ENCODE measurements at places on chromosomes 2 and 18.

- DNase-seq = no peak
Observed at GRCh38 chr18:32610176-32610575, 139.5 kb upstream of the GAREM1 start.

GRCh38 chr2:241762933-241763369, 13.7 kb upstream of the GAL3ST2 start:
- no peak for DNase-seq

DNA sequence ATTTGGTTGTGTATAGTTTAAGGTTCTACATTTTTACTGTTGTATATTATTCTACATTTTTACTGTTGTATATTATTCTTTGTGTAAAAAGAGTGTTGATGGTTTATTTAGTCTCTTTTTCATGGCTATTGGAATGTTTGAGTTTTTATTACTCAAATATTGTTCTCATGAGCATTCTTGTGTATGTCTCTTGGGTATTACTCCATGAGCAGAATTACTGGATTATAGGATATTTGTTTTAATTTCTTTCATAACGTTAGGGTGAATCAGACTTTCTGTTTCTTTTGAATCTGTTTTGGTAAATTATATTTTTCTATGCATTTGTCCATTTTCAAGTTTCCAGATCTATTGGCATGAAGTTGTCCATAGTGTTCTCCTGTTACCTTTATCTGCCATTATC, 111.6 kb downstream of the DYNAP start:
- DNase-seq = no peak

DNA sequence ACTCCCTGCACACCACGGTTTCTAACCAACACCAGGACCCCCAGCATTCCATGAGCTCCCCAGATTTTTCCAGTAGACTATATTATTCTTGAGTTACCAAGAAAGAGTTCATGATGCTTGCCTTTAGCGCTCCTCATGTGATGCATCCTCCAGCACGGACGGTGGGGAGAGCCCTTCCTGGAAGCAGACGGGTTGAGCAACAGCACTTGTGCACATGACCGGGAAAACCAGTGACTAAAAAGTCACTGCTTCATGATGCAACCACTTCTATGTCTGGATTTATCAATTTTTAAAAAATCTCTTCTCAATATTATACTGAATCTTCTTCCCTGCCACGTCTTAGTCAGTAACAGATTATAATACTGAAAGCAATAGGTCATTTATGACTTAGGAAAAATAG, 20.4 kb upstream of the DOK6 start:
- no peak for DNase-seq

DNA sequence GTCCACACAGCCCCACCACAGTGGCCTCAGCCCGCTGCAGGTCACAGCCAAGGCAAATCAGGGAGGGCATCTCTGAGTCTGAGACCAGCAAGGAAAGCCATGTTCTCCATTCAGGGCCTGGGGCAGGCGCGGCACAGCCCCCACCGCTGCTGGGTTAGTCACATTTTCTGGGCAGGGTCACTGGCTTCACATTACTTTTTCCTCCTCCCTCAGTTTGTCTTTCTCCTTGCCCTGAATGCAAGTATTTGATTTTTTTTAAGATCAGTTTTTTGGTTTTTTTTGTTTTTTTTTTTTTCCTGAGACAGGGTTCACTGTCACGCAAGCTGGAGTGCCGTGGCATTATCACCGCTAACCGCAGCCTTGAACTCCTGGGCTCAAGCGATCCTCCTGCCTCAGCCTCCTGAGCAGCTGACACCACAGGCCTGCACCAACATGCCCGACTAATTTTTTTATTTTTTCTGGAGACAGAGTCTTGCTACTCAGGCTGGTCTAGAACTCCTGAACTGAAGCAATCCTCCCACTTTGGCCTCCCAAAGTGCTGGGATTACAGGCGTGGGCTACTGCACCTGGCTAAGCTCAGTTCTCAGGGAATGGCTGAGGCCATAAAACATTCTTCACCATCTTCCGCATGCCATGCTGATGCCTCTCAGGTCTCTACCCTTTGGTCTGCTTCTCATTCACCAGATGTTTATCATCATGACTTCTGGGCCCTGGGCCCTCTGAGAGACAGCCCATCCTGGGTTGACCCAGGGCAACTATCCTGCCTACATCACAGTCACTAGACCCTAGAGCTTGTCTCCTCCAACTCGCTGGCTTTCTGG, 628 bp upstream of the CAPG start:
- no peak for DNase-seq

Data from endothelial cell of umbilical vein (primary cell).